HS-5 (cell line): ENCODE measurements at places on chromosomes 13 and 19.

DNA sequence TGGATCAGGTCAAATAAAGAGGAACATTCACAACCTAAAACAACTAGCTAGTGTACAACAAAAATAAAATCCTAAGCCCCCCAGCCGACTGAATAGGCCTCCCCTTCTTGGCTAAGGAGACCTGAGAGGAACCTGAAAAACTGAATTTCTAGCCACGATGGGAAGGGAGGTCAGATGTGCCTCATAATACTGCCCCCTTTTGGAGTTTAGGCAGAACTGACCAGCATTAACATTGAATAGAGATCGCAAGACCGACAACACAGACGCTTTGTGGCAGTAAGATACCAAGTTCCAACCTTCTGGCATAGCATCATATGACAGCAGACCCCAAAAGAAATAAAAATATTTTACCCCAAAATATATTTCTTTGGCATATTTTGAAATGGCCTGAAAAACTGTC, 15.9 kb downstream of the CBY2 start:
- no peak for DNase-seq

DNA sequence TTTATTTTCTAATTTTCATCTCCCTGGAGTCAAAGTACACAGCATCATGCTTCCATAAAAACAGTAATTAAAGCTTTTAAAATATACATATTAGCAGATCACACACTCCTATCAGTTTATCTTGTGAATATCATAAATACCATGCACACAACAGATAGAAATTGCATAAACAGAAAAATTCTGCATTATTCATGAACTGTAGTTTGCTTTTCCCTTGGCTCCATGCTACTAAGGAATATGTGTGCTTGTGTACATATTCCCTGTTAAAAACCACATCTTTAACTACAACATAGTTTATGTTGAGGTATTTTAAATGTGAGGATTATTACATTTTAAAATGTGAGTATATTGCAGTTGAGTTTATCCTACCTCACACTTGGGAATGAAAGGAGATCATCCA, 193.5 kb downstream of the FGF14 start:
- no peak for DNase-seq

GRCh38 chr13:68714292-68714691, 1393.3 kb upstream of the ATXN8OS start:
- DNase-seq, result no peak

DNA sequence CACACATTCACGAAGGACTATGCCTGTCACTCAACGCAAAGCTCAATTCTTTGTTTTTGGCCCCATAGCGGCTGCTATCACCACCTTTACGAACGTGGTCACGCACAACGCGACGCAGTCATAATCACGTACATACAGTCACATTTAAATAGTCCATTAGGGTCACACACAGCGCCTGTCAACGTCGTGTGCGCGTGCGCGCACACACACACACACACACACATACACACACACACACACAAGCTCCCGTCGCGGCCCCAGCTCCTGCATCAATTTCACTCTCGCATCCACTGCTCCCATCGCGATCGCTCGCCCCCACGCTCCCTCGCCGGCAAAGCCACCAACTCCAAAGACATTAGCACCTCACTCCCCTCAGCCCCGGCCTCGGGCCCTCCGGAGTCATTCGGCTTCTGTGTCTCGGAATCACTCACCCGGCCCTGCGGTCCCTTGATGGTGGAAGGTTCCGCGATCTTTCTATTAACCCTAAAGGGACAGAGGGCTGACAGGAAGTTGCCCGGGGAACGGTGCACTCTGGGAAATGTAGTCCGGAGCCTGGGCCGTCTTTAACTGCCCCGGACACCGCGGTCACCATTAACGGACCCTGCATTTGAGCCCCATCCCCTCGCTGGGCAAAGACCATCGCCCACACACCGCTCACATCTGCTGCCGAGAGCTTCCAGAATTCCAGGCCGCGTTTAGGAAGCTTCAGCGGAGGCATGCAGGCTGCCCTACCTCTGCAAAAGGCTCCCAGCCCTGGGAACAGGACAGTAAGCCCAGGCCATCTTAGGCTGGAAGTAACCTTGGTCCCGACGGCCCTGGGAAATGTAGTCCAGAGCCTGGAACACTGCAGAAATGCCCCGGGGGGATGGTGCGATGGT, at the start of gene ZNF790:
Gene ZNF790, minus strand, starts transcription at position 482 of the 878 bp plus-strand sequence. CDS start 12,768 bp downstream, outside the sequence.
- DNase-seq, result no peak

DNA sequence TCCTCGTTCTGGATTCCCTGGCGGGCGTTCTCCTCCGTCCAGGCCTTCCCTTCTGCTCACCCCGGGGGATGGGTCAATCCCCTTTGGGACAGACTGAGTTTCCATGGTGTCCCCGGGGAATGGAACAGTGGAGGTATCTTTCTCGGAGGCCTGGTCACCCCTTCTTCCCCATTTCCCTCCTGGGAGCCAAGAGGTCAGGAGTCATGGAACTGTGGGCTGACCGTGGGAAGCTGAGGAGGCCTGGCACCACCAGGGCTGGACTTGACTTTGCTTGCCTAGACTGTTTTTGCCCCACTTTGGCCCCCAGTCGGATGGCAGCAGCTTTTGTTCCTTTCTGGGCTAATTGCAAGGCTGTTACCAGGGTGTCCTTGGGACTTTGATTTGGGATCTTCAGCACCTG, 2.0 kb downstream of the NACC1 start:
- DNase-seq, result no peak

DNA sequence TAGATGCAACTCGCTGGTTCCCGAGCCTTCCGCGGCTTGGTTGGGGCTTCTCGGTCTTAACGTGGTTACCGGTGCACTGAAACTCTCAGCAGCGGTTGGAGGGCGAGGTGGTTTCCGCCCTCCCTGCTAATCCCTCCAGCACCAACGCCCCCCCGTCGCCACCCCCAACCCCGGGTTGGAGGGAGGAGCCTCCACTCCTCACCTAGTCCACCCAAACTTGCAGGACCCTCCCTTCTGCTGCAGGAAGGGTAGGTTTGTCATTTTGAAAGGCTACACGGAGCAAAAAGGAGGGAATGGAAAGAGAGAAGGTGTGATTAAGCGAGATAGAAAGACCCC, 465.0 kb downstream of the ITGBL1 start:
- no peak for DNase-seq

GRCh38 chr13:101272886-101273285, 143.4 kb downstream of the NALCN start:
- no peak for DNase-seq

- DNase-seq, result no peak
These were observed 153.8 kb upstream of the SERP2 start for GRCh38 chr13:44219577-44220548.

DNA sequence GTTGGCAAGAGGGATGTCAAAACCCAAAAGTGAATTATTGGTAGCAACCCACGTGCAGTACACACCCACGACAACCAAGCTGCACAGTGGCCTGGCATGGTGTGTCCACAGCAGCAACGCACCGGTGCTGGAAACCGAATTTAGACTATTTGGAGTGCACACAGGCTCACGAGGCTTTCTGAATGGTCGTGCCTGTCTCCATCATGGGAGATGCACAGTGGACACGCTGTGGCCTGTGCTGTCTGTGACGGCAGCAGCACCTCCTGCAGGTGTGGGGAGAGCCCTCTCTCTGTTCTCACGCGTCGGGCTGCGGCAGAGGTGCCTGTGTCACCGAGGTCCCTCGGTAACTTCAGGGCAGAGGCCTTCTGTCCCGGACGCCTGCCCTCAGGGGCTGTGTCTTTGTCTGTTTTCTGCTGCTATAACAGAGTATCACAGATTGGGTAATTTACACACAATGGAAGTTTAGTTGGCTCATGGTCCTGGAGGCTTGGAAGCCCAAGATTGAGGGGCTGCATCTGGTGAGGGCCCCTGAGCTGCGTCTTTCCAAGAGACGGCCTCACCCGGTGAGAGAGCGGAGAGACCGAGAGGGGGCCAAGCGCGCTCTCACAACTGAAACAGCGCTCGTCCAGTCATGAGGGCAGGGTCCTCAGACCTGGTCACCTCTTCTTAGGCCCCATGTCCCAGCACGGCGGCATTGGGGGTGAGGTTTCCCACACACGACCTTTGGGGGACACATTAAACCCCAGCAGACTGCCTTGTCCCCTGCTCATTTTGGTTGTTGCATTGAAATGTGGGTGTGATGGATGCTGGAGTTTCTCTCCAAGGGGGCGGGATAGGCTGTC, 9.1 kb upstream of the MCF2L start:
- no peak for DNase-seq

DNA sequence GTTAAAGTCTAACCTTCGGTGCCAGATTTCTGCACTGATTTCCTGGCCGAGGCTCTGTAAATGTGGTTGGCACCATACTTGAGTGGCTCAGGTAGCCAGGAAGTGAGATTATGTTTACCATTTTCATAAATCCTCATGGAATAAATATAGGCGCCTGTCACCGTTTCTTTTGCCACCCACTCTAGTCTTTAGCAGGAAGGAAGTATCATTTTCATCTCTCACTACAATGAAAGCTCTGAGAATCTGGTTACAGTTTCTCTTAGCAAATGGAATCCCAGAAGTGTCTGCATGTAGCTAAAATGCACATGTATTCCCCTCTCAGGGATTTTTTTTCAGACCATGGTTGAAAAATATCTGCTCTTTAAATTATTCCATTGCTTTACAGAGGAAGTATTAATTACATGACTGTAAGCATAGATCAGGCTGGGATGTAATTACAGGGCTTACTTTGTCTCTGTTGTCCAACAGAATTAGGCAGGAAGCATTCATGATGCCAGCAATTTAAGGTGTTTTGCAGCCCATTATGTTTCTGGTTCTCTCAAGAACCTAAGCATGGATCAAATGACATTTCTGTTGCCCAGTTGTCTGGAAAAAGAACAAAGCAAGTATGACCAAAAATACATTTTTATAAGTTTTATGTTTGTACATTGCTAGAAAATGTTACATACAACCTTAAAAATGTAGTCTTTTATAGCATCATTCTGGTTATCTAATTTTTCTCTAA, 221.7 kb upstream of the SPRY2 start:
- DNase-seq, result no peak

DNA sequence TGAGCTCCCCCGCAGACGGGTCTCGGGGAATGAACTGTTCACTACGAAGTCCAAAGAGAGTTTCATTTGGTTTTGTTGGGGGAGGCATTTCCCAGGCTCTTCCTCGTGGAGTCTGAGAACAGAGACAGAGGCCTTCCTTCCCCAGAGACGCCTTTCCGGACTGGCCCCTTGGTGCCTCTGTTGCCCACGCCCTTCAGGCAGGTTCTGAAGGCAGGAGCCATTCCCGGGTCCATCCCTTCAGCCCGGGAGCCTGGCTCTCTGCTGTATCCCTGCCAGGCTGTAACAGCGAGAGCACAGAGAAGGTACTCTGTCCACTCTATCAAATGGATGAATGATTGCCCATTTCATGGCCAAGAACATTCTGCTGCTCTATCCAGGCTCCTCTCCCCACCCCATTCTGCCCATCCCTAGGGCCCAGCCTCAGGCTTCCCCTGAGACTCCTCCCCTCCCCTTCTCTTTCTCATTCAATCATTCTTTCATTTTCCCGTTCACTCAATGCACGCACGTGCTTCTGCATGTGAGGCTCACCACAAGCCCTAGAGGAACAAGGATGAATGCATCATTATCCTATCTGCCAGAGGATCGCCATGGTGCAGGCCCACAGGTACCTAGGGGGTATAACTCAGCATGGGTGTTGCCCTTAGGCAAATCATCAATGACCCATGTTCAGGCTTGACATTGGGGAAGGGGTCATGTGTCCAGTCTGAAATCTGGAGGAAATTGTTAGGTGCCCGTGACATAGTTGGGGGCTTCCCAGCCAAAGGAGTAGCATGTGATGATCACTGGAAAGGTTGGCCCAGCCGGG, 298.6 kb downstream of the ZNF536 start:
- no peak for DNase-seq

GRCh38 chr13:27106144-27106543, 65.5 kb downstream of the USP12 start:
- no peak for DNase-seq

DNA sequence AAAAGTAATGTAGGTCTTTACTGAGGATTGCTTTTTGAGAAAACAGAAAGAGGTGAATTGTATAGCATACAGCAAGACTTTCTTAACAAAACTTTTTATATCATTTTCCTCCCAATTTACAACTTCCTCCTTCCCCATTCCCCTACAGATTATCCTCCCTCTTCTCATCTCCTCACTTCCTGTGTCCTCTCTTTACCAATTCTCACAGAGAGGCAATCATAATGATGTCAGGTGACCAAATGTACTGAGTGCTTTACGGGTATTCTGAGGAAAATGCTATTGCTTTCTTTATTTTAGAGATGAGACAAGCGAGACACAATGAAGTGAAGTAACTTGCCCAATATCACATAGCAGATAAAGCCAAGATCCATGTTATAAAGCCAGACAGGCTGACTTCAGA, 1.7 kb upstream of the MTMR6 start:
- DNase-seq, result no peak

- no peak for DNase-seq
These were observed 200.4 kb downstream of the DLEU7 start for GRCh38 chr13:50643060-50643459.

DNA sequence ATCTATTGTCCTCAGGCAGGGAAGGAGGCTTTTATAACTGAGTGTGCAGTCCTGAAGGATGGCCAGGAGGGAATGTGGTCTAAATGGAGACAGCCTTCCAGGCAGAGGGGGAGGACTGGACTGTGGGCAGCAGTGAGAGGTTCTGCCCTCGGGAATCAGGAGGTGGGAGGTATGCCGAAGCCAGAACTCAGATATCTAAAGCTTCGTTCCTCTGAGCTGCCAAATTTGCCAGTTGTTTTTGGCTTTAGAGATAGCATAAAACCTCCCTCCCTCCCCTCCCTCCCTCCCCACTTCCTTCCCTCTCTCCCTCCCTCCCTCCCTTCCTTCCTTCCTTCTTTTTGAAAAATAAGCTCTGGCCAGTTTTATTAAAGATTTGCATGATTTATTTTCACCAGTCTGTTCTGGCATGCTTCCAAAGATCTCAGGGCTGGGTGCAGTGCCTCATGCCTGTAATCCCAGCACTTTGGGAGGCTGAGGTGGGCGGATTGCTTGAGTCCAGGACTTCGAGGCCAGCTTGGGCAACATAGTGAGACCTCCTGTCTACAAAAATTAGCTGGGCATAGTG, 2.4 kb downstream of the MEDAG start:
- DNase-seq, result no peak

GRCh38 chr19:23046743-23047142, 43.8 kb upstream of the ZNF728 start:
- no peak for DNase-seq

DNA sequence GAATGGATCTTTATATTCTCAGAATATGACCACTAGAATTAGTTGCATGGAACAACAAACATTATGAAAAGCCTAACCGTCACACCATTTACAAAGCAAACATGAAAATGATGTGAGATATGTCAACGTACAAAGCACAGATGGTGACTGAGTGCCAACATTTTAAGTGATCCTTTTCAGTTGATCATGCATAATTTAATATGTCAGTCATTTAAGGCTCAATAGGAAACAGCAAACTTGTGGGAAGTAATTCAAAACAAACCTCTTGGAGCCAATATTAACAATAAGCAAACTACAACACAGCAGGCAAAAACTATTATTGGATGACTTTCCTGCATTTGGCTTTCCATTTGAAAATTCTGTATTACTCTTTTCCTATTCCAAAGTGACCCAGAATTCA, 277.6 kb downstream of the SLITRK6 start:
- no peak for DNase-seq

DNA sequence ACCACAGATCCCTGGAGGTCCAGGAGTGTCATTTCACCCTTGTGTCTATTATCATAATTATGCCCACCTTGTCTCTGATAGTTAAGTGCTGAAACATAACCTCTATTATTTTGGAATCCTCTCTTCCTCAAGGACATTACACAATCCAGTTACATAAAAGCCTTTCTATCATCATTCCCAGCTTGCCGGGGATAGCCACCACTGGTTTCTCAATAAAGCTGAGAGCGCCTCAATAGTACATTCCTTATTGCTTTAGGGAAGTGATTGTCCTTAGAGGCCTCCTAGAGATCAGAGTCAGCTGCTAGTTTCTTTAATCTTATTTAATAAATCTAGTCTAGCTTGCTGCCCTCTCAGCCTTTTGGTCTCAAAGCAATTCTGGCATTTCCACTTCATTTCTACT, 490.0 kb upstream of the ATXN8OS start:
- DNase-seq, result no peak
